ENCODE measurements at places on chromosomes 11 and 22.

- DNase-seq: no peak
Measured at GRCh38 chr22:43827926-43828724, 16.0 kb upstream of the EFCAB6 start.

DNA sequence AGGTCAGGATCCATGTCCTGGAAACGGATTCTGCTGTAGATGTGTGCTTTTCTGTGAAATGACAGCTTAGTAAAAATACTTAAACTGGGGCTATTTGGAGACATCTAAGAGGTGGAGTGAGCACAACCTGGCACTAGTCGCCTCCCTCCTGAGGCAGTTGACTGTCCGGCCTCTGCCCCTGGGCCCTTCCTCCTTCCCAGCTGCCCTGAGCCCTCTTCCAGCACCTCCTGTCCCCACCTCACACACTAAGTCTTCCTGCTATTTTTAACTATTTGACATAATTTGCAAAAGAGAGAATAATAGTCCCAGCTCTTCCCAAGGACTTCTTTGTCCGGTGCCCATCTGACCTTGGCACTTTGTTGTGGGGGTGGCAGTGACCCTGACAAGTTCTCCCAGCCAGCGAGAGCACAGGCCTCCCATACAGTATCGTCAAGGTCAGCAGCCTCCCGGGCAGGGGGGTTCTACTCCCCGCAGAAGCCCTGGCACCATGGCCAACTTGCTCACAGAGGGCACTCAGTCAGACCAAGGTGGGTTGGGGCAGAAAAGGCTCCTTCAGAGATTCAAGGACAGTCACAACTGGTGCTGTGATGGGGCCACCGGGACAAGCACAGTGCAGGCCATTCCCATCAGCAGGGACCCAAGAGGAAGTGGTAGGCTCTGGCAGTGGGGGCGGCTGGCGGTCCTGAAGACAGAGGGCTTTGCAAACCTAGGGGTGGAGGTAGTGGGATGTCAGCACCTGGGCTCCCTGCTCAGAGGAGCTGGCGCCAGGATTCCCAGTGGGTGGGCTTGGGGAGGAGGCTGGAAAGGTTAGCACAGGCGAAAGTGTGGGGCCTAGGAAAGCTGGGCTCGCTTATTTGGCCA is 5.5 kb upstream of the NEAT1 start:
- DNase-seq: no peak

- no peak for DNase-seq
Measured at GRCh38 chr11:57167125-57167846, 14.5 kb upstream of the LRRC55 start.

- peak; percentile 65 for DNase-seq
Measured at GRCh38 chr11:94325681-94326080, 21.3 kb downstream of the IZUMO1R start.

DNA sequence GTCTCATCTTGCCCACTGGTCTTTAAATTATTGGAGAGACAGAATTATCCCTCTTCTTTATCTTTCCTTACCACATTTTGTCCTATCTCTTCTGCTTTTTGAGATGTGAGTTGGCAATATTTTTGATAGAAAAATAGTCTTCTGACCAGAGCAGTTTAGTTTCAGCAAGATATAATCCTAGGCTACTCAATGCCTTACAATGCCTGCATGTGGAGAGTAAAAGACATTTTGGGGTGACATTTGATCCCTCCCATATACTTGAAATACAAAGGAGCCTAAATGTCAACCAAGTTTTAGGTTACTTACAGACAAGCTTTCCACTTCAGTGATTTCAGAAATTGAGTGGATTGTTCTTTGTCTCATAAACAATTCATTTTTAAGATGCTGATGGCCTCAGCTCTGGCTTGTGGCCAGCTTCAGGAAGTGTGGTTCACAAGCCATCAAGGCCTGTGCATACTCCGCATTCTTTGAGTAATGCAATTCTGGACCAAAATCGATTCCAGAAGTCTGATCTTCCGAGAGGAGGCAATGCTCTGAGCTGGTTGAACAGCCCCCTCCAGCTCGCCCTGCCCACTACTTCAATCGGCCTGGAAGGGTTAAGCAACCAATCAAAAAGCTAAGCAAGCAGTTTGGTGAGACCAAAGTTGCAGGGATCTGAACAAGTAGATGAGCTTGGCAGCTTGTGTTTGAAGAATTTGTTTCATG is 274.4 kb downstream of the BLID start:
- DNase-seq: no peak

- no peak for DNase-seq
Measured at GRCh38 chr11:78996007-78996406, 421.3 kb upstream of the NARS2 start.

DNA sequence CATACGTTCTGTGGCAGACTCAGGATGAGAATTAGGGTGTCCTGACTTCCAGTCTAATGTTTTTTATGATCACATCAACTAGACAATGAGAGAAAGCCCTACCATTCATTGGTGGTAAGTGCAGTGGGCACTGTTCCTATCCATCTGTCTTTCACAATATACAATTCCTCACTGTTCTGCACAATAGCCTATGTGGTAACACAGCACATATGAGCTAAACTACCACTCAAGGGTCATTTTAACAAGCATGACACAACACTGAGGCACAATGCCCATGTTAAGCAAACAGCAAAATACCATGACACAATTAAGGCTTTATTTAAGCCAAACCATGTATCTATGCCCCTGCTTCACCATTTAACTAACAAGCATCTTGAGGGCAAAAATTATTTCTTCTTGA is 52.3 kb downstream of the SIK3 start:
- no peak for DNase-seq

DNA sequence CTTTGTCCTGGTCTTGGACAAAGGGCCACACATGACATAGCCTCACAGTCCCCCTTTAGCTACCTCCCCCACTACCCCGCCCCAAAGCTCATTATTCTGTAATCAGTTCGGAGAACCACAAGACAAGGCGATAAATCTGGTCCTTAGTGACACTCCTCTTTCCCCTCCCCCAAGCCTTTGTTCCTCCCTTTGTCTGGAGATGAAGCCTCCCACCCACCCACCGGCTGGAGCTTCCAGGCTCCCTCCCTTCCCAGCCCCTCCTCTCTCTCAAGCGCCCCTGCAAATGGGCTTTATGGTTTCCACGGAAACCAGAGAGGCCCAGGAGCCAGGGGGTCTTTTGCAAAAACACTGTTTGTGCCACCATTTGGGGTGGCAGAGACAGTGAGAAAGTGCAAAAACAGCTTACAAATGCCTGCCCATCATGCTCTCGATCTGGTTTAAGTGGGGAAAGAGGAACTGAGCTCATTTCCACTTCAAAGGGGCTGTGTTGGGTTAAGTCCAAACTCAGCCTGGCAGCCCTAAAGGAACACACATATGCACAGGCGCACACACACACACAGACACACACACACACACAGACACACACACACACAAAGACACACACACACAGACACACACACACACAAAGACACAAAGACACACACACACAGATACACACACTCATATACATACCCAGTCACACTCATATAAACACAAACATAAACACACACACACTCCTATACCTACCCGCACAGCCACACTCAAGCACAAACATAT is 23.5 kb downstream of the APLNR start:
- no peak for DNase-seq

GRCh38 chr11:78731027-78731426 is 156.4 kb upstream of the NARS2 start:
- DNase-seq: no peak

DNA sequence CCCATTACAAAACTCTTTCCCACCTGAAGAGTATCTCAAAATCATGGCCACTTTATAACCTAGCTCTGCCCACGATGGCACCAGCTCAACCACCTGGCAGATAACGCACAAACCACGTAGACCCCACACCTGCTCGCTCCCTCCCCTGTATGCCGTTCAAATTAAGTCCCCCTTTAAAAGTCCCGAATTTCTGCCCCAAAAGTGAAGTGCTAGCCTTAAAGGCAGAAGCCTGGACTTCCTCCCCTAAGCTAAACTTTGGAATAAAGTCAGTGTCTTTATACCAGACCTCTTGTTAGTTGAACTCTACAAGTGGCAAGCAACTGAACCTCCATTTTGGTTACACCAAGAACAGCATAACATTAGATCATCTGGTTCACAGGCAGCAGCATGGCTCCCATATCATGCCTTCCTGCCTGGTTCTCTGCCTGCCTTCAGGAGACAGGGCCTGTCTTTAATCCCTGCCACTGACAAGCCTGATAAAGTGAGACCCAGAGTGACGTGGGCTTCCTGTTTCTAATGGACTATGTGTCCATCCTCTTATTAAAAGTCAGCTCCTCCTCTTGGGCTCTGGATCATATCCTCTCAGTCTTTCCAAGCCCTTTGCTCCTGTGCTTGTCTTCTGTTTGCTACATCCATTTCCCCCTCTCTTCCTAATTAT is 32.6 kb upstream of the NNMT start:
- no peak for DNase-seq

GRCh38 chr11:12683874-12684273 is 9.7 kb downstream of the TEAD1 start:
- DNase-seq: no peak

DNA sequence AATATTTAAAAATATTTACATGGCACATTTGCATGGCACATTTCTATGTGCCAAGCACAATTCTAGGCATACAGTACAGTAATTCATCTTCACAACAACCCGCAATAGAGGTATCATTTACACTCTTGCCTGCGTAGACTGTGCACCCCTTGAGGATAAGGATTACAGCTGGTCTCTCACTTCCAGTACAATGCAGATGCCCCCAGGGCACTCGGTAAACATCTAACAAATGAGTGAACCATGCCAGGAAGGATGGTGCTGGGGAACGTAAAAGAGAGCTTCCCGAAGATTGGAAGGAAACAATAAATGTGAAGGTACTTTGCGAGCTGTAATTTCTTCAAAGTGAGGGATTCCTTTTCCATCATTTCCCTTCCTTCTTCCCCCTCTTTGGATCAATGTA is 1.3 kb downstream of the PRPF19 start:
- peak; percentile 10 for DNase-seq

DNA sequence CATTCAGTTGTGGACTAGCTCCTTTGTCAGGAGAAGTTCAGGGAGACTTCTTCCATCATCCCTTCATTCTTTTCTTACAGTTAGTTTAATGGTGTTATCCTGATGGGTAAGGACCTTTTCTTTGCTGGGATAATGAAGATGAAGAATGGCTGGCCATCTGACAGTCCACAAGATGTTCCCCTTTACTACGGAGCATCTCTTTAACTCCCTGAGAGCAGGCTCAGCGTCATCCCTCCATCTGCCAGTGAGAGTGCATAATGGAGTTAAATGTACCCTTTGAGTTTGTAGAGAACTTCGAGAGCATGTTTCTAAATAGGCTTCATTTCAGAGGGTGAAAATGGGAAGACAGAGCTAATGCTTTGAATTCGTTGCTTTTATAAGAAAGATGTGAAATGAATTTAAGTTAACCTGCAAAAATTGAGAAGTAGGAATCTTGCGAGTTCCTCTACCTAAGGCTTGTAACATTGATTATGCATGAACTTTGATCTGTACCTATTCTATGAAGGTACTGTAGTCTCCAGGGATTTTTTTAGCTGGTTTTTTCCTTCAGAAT is 1.7 kb downstream of the EP300 start:
- peak; percentile 5 for DNase-seq

DNA sequence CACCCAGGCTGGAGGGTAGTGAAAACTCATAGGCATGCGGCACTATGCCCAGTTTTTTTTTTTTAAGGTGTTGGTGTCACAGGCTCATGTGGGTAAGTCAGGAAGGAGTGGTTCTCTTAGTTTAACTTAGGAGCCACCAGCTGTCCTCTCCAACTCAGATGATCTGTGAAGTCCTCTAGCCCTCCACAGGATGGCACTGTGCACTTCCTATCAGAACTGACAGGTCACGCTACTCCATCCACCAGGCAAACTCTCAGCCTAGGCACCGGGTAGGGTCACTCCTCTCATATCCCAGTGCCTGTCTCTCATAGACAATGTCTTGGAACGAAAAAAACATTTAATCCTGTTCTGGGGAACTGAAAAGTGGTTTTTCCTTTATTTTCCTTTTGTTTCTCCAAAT is 16.5 kb downstream of the NAP1L4 start:
- DNase-seq: no peak

- DNase-seq: no peak
Measured at GRCh38 chr11:102974552-102975280, 19.2 kb upstream of the MMP13 start.

DNA sequence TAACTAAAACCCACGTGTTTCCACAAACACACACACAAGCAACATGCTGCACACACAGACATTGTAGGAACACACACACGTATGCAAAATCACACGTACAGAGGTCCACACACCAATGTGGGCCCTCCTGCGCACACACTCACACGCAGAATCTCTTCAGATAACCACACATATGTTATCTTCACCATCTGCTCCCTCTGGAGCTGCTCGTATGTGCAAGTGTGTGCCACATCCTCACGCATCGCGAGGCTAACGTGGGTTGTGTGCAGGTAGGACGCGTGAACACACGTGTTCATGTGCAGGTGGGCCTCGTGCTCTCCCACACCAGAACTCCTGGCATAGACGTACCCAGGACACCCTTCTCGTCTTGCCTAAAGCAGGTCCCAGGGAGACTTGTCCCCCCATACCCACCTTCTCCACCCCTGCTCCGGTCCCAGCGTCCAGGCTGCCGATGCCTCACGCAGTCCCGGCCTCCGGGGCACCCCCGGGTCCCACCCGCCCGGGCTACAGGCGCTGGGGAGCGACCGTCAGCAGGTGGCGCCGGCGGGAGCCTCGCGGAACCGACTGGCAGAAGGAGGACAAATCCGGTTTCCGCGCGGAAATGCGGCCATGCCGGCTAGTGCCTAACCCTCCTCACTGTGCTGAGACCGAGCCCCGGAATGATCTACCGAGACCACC is 10.3 kb upstream of the IGSF9B start:
- peak; percentile 54 for DNase-seq

- peak; percentile 69 for DNase-seq
Measured at GRCh38 chr11:115334932-115335788, 169.1 kb downstream of the CADM1 start.

- DNase-seq: no peak
Measured at GRCh38 chr22:42942351-42942750, 72.6 kb downstream of the PACSIN2 start.

- no peak for DNase-seq
Measured at GRCh38 chr11:19121646-19122045, 4.7 kb downstream of the ZDHHC13 start.

GRCh38 chr22:47690166-47690565 is 927.7 kb downstream of the TBC1D22A start:
- DNase-seq: no peak

DNA sequence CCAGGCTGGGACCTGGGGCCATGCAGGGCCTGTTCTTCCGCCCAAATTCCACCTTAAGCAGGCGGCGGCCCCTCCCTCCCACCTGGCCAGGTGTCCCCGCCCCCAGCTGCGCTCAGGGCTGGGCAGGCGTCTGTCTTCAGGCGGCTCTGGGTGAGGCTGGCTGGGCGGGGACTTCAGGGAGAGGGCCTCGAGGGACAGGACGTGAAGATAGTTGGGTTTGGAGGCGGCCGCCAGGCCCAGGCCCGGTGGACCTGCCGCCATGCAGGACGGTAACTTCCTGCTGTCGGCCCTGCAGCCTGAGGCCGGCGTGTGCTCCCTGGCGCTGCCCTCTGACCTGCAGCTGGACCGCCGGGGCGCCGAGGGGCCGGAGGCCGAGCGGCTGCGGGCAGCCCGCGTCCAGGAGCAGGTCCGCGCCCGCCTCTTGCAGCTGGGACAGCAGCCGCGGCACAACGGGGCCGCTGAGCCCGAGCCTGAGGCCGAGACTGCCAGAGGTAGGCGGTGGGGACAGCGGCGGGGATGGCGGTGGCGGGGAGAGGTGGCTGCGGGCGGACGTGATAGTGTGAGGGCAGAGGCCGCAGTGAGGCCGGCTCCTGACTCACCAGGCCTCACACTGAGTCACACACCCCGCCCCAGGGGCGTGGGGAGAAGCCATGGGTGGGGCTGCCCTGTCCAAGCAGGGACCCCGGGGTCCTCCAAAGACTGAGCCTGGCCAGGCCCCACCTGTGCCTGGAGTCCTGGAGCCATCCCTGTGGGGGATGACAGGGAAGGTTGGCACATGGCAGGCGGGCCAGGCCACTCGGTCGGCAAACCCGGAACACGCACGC is at the start of gene PKP3:
PKP3 (plus strand) TSS at position 176 of the 824 bp plus-strand sequence; CDS start at position 260, 84 bp downstream.
- DNase-seq: peak; percentile 61
